ENCODE measurements at places on chromosomes 13 and 19.

DNA sequence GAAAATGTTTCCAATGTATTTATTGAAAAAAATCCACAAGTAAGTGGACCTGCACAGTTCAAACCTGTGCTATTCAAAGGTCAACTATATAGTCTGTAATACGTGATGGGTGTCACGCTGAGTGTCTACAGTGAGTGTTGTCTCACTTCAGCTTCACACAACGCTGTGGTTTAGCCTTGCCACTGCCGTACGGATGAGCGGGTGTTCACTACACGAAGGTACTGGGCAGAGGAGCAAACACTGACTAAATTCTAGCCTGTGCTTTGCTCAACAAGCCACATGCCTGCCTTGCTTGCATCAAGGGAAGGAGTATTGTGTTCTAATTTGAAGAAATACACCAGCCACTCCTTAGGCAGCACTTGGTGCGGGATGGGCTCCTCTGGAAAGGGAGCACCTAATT, 3.4 kb upstream of the FFAR3 start:
- no peaks in the 10 kb centered on the region for H3K4me1 ChIP-seq
- DNase-seq, result no peak

GRCh38 chr13:98781045-98781444, 28.6 kb upstream of the SLC15A1 start:
- no peak overlapping the region for H3K27ac ChIP-seq
- no peak overlapping the region for H3K4me3 ChIP-seq
- no peak for DNase-seq
- H3K36me3 ChIP-seq, result no peaks in the 10 kb centered on the region

- H3K36me3 ChIP-seq, result no peaks in the 10 kb centered on the region
- H3K4me1 ChIP-seq, result no peaks in the 10 kb centered on the region
- DNase-seq, result no peak
Observed at GRCh38 chr13:30529085-30529834, 63.5 kb upstream of the HMGB1 start.

DNA sequence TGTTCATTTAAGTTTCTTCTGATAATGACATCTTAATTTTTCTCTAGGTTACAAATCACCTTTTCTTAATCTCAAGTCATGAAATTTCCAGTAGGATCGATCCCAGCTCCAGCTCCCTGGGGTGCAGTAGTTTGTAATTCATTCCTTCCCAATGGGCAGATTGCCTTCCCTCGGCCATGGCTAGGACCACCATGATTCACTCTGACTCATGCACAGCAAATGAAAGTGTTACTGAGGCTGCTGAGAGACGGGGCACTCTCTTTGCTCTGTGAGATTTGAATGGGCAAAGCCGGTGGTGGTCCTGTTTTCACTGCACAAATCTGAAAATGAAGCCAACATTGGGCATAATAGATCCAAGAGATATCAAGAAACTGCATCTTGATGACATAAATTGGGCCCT, 202.8 kb upstream of the IRS2 start:
- H3K27me3 ChIP-seq, result no peaks in the 10 kb centered on the region

- no peak for DNase-seq
- no peaks in the 10 kb centered on the region for H3K27me3 ChIP-seq
- no peaks in the 10 kb centered on the region for H3K4me1 ChIP-seq
- no peak overlapping the region for H3K27ac ChIP-seq
- peaks cover 58% of the 10 kb centered on the region for H3K36me3 ChIP-seq
Observed at GRCh38 chr13:21048901-21049698, 12.3 kb downstream of the LATS2 start.

DNA sequence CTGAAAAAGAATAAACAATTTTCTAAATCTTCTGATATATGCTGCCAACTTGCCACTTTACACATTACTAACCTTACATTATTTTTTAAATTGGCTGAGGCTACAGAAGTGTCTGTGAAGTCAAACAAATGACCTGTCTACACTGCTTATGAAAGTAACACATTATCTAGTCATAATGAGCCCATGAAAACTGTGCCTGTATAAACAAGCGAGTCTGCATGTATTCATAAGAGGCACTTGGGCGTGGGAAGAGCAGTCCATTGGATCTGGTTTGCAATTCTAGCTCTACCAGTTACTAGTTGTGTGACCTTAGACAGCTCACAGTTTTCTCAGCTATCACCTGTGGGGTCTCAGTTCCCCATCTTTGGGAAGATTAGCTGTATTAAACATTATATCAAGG, 3.1 kb downstream of the VPS36 start:
- H3K27me3 ChIP-seq, result no peaks in the 10 kb centered on the region
- no peak for DNase-seq
- no peaks in the 10 kb centered on the region for H3K36me3 ChIP-seq
- H3K27ac ChIP-seq, result no peak overlapping the region

- no peak for DNase-seq
- no peaks in the 10 kb centered on the region for H3K4me1 ChIP-seq
- peak overlapping the region; percentile 44 for H3K4me3 ChIP-seq
- no peaks in the 10 kb centered on the region for H3K27me3 ChIP-seq
Observed at GRCh38 chr19:51078104-51078503, 4.6 kb downstream of the KLK14 start.

GRCh38 chr13:95660981-95661581, 15.9 kb upstream of the DNAJC3 start:
- no peaks in the 10 kb centered on the region for H3K36me3 ChIP-seq
- H3K27ac ChIP-seq, result no peak overlapping the region
- H3K4me1 ChIP-seq, result no peaks in the 10 kb centered on the region
- DNase-seq, result no peak
- peaks cover 2% of the 10 kb centered on the region for H3K27me3 ChIP-seq

GRCh38 chr19:34256835-34257558, 2.6 kb downstream of the GARRE1 start:
- peaks cover 18% of the 10 kb centered on the region for H3K36me3 ChIP-seq
- H3K27ac ChIP-seq, result no peak overlapping the region
- no peaks in the 10 kb centered on the region for H3K27me3 ChIP-seq

All from neuronal stem cell (in vitro differentiated cells).